HS-27A (cell line): ENCODE measurements at places on chromosomes 2 and 18.

DNA sequence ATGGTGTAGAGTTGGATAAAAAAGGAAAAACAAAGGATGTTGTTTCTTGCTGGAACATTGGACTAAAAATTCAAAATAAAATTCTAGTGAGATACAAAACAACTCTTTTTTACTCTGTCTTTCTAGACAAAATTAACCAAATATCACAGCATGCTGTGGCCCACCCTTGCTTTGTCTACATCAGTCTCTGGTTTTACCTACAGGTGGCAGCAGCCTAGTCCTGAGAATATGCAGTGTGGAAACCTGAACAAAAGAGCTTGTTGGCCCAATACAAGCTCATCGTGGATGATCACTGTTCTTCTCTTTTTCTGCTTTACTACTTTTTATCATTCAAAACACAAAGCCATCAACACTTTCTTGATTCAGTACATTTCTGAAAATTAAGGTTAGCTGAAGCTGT lies 210.4 kb downstream of the CDH19 start:
- DNase-seq = no peak

- no peak for DNase-seq
Measured at GRCh38 chr2:99708231-99708630, 218.4 kb upstream of the REV1 start.

DNA sequence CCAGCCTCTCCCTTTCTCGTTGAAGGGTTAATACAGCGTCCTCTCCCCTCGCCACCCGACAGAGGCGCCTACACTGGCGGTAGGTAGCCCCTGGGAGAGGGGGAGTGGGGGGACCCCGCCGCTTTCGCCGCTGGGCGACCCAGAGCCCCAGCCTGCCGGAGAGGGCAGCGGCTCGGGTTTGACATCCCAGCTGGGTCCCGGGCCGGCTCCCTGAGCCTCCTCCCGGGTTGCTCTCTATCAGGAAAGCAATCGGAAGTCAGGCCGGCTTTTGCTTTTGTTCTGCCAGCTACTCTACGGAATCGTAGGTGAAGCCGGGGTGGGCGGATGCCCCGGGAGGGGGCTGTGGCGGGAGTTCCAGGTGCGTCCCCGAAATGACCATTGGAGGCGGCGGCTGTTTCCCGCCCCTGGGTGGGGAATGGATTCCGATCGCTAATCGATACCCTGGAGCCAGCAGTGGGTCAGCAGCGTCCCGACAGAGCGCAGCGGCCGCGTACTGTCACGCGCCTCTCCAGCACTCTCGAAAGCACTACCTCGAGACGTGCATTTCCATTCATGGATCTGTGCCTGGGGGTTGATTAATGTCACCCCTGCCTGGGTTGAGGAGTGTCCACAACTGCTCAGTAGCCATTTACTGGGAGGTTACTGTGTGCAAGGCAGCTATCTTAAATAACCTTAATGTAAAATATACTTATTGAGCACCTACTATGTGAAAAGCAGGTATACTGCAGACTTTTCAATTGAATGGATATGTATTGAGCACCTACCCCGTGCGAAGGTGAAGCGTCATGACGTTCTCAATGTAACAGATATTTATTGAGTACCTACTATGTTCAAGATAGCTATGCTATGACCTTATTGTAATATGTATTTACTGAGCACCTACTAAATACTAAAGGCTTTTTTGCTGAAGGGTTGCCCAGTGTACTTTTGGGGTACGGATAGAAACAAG lies 1.1 kb downstream of the MAPK4 start:
- no peak for DNase-seq

- no peak for DNase-seq
Measured at GRCh38 chr2:229856413-229856812, 65.4 kb downstream of the TRIP12 start.

GRCh38 chr18:25174324-25174723 lies 177.6 kb downstream of the ZNF521 start:
- no peak for DNase-seq

DNA sequence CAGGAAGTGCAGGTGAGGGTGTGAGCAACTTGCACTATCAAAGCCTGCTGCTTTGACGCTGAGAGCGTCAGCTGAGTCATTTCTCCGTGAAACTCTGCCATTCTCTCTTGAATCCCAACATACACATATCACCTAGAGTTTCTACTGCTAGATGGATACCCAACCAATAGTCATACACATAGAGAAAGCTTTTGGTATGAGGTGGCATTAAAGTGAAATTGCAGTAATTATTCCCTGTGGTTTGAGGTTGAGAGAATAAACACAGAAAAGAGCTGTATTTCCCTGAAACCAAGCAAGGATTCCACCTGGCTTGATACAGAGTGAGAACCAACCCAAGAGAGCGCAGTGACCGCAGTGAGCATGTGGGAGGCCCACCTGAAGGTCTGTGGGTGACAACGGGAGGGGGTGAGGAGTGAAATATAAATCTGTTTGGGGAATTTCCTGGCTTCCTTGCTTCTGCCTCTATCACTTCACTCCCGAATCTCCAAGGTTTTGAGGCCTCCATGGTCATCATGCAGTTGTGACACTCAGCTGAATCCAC lies 28.8 kb upstream of the TMEM18 start:
- no peak for DNase-seq

DNA sequence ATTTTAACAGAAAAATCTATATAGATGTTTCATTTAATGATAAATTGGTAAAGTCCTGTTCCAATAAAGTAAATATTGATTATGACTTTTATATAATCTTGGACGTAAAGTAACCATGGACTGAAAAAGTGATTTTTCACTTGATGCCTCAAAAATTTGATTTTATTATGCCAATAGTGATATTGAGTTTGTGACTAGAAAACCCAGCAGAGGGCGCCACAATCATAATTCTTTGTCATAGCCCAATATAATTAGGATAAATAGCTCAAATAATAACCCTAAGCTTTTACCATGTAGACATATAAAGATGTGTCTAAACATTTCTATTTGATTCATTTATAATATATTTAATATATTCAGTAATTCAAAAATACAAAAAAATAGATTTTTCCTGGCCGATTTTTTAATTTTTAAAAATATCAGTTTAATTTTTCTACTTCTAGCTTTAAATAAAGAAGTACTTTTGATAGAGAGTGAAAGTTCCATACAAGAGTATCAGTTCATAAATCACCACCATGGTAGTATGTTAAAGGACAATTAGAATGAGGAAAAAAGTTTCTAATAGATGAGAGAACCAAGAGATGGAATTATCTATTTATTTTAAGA lies 30.7 kb downstream of the CAMKMT start:
- DNase-seq = peak; percentile 17

GRCh38 chr2:177816766-177817165 lies 255.8 kb downstream of the PDE11A start:
- DNase-seq = no peak

GRCh38 chr2:38076152-38076709 lies 280 bp upstream of the CYP1B1 start:
- peak; percentile 55 for DNase-seq

DNA sequence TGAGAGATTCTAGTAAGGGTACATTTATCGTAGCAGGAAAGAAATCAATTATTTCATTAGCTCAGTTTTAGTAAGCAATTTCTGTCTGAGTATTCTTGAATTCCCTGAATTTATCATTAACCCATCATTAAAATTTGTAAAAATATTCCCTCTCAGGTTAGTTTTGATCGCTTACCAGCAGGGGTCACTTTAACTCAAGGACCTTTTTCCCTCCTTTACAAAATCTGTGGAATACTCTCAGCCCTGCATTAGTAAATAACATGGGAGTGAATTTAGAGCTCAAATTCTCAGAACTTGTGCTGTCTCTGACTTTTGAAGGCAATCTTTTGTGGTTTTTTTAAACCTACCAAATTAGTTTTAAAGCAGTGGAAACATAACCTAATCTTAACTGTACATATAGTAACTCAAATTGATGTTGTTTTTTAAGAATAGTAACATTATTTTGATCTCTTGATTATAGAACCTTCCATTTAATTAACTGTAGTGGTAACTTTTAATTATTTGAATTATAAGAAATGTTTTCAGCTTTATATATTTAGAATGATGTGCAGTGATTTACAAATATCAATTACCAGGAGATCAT lies 97.2 kb downstream of the AGPS start:
- DNase-seq = no peak

DNA sequence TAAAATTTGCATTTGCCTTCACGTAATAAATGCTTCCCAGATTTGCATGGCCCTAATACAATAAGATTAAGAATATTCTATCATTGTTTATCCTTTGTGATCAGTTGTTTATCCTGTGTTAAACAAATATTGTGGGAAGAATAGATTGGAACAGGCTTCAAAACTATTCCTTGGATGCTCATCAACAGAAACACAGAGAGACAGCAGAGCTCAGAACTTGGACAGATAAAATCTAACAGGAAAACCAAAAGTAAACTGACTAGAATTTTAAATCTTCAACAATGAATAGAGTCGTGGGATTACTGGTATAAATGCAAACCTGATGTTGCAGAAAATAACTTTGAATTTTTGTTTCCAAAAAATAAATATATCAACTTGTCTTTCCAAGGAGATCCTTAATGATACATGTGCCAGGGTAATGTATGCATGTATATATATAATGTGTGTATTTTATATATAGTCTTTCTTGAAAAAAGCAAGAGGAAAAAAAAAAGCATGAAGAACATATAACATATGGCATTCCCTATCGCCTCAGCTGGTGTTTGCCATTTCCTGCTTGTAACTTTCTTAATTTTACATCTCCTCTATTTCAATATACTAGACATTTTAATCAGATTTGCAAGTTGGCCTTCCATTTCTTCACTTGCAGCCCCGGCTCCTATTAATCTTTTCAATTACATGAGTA lies 59.9 kb upstream of the TANK start:
- DNase-seq = no peak

DNA sequence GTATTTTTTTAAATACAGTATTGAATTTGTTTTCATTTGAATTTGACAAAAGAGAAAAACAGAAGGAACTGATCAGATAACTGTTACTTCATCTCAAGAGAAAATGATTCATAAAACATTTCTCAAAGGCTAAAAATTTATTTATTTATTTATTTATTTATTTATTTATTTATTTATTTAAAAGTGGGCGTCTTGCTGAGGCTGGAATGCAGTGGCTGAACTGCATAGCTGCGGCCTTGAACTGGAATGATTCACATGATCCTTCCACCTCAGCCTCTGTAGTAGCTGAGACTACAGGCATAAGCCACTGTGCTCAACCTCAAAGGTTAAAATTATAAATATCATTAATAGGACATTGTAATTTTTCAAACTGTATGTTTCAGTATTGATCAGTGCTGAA lies 4.5 kb upstream of the PUM2 start:
- DNase-seq = no peak

DNA sequence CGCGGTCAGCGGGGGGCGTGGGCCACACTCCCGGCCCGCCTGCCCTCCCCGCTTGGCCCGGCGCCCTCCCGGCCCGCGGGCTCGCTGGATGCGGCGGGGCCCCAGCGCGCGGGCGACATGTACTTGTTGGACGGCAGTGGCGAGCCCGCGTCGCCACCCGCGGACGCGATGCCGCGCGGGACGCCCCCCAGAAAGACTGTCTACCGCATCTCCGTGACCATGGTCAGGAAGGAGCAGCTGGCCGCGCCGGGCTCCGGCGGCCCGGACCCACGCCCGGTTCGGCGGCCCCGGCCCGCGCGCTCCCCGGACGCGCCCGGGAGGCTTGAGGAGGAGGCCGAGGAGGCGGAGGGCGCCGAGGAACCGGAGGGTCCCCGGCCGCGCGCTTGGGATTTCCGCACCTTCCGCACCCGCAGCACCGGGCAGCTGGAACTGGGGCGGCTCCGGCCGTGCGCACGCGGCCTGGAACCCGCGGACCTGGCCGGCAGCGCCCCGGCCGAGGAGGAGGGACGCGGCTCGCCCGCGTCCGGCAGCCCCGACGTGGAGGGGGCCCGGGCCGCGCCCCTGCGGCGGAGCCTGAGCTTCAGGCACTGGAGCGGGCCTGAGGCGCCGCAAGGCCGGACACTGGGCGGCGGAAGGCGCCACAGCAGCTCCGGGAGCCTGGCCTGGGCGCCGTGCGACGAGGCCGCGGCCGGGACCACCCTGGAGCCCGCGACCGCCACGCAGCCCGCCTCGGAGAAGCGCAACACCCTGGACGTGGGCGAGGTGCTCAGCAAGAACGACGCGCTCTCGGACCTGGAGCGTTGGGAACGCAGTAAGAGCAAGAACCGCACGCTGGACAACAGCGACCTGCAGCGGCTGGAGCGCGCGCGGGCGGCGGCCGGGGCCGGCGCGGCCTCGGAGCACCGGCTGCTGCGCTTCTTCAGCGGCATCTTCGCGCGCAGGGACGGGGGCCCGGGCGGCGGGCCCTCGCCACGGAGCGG lies 176.4 kb downstream of the AGAP1 start:
- DNase-seq = no peak

DNA sequence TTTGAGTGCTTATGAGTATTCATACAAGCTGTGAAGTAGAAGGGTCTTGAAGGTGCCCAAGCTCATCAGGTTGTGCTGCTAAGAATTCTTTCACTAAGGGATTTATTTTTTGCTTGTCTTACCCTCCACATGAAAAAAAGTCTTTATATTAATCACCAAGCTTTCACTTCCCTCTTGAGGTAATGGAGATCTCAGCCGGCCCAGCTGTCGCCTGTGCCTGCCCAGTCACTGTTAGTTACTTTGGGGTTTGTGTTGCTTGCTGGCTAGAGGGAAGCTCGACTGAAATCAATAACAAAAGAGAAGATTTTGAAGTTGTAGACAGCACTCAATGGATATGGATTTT lies 21.9 kb downstream of the MC2R start:
- no peak for DNase-seq

DNA sequence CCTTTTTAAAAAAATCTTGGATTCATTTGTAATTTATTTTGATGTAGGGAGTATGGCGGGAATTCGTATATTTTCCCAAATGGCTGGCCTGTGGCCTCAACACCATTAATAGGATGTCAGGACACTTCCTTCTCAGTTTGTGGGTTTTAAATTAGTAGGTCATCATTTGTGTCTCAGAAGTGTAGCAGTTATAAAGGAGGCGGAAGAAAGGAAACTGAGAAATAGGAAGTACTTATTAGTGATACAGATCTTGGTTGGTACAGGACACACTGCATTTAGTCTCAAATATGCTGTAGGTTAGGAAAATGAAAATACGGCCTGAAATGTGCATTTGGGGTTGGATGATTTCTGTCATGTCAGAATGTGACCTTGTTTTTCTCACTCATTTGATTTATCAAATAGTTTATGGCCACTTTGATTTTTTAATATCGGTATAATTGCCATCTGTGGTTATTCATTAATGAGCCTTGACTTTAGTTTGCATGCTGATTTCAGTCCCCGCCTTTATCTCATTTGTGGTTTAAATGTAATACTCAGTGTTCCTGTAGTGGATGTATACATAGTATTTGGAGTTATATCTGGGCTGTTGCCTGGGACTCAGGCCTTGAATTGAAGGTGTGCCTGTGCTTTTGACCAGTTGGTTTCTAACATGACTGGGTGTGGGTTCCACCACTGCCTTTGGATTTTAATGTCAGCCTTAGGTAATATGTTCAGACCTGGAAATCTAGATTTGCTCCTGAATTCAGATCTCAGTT lies 31.4 kb downstream of the ZCCHC2 start:
- DNase-seq = no peak
